Foreskin fibroblast (primary cell): ENCODE measurements at places on chromosomes 6 and 20.

- no peak for DNase-seq
Measured at GRCh38 chr6:68675548-68675947, 40.5 kb downstream of the ADGRB3 start.

DNA sequence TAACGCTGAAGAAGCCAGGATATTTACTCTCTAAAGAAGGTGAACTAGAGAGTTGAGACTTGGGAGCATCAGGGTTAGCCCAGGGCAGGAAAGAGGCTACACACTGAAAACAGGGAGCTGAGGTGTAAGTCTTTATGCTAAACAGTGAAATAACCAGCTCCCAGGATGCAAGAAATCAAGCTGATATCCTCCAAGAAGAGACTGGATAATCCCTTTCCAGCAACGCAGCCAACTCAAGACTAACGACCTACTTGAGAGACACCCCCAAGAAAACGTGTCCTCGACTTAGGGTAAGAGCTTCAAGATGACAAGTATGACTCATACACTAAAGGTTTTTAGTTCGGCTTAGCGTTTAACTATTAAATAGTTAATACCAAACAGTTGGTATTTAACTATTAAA, 202.2 kb downstream of the TASP1 start:
- DNase-seq = no peak

DNA sequence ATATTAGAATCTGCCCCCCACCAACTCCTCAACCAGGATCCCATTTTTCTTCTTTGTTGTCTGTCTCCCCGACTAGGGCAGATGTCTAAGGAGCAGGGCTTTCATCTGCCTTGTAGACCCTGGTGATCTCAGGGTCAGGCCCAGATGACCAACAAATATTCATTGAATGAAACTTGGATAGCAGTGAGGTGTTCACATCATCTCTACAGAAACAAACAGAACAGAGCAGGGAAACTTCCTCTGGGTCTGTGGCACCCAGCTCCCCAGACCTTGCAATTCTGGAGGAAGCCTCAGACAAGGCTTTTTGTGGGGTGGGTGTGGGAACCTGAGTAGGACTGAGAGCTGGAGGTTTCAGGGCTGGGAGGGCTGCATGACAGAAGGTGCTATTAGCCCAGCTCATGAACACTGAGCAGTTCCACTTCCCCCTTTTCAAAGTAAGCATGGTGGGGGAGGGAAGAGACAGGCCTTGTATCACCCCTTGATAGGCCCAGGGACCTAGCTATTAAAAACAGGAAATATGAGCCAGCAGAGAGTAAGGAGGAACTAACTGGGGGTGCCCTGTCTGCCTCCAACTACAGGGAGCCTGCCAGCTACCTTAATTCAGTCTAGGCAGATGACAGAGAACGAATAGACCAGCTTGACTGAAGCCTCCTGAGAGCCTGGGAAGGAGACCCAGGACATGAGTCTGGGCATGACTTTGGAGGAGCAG, 37.3 kb upstream of the TOP1 start:
- peak; percentile 19 for DNase-seq

DNA sequence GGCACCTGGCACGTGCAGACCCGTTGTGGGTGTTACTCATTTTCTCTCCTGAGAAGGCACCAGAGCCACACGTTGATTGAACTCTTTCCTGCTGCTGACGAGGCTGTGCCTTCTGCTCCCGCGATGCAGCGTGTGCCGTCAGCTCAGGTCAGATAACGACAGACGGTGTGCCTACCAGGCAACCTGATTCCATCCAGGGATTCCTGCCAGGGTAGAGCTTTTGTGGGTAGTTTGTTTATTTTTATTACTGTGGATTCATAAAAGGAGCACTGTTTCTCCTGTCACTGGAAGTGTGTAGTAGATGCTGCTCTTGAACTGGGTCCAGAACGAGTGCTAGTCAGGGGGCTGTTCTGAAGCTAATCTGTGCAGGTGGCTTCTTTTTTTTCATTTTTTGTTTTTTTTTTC, 20.7 kb downstream of the PRPF6 start:
- no peak for DNase-seq

DNA sequence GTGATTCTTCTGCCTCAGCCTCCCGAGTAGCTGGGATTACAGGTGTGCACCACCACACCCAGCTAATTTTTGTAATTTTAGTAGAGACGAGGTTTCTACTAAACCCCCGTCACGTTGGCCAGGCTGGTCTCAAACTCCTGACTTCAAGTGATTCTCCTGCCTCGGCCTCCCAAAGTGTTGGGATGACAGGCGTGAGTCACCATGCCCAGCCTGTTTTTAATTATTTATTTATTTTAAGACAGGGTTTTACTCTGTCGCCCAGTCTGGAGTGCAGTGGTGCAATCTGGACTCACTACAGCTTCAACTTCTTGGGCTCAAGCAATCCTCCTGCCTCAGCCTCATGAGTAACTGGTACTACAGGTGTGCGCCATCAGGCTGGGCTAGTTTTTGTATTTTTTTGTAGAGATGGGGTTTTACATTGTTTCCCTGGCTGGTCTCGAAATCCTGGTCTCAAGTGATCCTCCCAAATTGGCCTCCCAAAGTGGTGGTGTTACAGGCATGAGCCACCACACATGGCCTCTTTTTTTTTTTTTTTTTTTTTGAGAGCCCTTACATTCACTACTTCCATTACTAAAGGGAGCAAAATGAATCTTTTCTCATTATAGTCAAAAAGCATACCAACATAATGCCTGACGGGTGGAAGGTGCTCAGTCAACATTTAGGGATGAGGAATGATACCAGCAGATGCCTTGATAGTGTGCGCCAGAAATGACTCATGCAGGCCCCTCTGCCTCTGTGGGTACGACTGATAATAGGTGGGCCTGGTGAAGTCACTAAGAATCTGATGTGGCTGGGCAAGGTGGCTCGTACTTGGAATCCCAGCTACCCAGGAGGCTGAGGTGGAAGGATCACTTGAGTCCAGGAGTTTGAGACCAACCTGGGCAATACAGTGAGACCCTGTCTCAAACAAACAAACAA, 17.8 kb upstream of the RALGAPB start:
- no peak for DNase-seq

DNA sequence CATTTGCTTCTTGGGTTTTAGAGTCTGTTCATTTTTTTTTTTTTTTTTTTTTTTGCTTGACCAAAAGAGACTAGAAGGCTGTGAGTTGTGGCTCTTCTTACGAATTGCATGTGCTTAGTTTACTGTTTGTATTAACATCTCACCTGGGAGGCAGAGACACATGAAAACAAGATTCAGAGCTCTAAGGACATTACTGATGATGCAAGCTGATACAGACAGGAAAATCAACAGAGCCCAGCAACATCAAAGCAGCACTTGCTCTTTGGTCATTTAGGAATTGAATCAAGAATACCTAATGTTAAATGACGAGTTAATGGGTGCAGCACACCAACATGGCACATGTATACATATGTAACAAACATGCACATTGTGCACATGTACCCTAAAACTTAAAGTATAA, 55.7 kb upstream of the HS3ST5 start:
- DNase-seq = no peak

DNA sequence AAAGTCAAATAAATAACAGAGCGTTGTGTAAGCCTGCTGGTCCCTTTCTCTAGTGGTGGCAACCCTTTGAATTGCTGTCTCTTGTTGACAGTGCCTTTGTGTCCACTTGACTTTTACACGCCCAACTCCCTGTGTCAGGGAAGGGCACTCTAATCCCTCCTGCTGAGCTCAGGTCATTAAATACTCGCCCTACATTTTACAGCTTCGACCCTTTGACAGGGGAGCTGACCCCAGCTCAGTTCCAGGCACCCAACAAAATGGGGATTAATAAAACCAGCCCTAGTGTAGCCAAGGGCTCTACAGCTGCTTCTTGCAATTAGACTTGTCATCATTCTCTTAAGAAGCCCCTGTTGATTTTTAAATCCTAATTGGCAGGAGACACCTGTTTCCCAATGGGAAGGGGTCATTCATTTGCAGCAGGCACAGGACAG, 308.2 kb downstream of the EYA4 start:
- DNase-seq = no peak

DNA sequence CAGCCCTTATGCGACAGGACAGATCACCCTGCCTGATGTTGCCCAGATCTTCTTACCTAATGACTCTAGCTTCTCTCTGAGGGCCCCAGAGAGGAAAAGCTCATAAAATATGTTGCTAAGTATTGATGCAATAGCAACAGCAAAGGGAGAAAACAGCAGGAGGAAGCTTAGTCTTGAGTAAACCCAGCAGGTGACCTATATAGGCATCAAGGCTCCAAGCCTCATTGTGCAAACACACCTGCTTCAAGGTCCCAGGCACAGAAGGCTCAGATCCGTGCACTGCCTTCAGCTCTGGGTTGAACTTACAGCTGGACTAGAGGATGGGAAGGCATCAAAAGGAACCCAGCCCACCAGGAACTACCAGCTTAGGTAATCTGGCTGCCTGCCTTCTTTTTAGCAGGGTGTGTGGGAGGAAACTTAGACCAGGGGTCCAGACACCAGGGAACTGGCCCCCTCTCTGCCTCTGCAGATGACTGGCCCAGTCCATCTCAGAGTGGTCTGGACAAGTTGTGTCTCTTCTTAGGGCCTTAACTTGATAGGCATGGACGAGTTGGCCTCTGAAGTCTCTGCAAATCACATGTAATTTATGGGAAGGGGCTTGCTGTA, 34.4 kb downstream of the TGM3 start:
- DNase-seq = no peak

DNA sequence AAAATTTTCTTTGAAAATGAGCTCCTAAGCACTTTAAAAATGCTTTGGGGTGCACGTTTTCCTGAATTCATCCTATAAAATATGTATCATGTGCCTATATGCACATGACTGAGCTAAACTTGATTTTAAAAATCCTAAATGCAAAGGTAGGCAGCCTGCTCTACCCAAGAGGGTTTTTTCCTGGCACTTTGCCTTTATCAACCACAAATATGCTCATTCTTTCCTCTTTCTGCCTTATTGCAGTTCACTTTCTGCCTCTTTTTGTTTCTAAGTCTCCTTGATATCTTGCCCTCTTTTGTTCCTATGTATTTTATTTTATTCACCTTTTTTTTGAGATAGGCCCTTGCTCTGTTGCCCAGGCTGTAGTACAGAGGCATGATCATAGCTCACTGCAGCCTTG, 229.3 kb downstream of the GRM1 start:
- DNase-seq = no peak

DNA sequence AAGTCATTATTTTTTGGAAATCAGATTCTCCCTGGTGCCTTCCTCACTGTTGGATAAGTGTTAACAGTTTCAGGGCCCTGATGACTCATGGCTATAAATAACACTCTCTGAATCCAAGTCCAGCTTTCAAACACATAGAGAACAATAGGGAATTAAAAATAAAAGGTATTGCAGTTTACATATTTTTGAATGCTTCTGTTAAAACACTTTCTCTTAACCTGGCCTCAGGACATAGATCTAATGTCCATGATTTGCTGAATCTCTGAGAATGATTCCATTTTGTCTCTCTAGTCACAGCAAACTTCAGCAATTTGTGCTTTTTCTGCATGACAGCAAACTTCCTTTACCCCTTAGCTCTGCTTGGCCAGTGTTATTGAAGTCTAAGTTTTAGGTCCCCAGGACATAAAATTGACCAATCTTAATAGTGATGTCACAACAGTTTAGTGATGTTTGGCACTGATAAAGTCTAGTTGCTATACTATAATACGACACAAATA, 1192.4 kb upstream of the CITED2 start:
- DNase-seq = peak; percentile 75
